ENCODE measurements at places on chromosomes 1 and 21.

DNA sequence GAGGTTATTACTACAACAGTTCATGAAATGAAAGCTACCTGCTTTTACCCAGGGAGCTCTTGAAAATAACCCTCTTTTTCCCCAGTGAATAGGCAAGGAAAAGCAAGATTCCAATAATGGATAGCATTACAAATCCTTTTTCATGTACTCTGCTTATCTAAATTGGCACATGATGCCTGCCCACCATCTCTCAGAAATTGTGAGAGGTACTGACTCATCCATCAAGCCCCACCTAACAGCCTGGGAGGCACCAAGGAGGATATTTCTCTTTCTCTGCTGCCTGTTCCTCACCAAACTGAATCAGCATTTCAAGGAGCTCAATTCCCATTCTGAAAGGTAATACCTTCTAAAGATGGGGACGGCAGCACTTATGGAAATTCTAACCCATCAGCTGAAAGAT is 34.4 kb downstream of the PALMD start:
- no peak for DNase-seq

DNA sequence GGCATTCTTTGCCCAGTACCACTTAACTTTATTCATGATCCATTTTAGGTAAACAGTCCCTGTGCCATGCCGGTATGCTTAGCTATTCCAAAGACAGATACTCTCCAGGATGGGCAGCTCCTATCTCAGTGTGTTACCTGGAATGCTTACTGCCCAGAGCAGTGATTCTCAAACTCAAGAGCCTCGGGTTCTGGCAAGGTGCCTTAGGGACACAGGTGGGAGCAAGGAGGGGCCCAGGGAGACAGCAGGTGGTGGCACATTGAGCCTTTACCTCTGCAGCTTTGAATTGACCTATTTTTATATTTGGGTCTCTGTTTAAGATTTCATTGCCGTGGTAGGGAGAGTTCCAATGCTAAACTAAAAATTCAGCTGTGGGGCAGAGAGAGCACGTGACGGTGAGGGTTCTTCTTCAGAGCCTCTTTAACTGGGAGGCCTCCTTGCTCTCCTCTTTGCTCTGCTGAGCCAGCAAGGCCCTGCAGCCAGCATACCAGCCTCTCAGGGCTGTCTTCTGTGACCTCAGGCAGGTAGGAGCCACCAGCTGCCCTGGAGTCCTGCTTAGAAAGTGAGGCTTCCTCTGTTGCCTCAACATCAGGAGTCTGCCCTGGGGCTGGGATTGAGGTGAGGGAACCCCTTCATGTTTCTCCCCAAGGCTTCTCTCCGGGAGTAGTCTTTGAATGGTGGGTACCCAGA is 20.2 kb downstream of the PHGDH start:
- DNase-seq = no peak

GRCh38 chr1:108010581-108010980 is 45.6 kb upstream of the VAV3 start:
- no peak for DNase-seq

DNA sequence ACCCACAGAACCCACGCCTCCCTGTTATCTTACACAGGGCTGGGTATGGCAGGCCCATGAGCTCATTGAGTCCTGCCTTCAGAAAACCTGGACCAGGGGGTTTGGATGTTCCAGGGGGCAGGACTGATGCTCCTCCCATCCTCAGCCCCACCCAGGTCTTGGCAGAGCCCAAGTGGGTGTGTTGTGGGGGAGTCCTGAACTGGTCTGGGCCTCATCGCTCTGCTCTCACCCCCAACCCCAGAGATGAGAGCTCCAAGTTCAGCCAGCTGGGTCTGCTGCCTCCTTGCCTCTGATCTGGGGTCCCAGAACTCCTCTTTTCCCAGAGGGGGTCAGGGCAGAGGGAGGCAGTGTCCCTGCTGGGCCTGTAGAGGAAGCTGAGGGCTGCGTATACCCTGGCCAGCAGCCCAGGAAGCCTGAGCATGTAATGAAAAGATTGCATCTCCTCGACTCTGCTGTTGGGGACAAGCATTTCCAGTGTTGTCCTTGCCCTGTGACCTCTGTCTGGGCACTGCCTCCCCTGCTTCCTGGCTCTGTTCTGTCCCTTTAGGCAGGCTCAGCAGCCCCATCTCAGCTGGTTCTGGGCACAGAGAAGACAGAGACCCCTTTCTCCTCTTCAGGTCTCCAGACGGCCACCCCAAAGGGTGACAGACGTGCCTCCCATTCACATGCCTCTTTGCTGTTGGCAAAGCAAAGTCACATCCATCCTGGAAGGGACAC is 54.7 kb upstream of the EPS8L3 start:
- DNase-seq = no peak

DNA sequence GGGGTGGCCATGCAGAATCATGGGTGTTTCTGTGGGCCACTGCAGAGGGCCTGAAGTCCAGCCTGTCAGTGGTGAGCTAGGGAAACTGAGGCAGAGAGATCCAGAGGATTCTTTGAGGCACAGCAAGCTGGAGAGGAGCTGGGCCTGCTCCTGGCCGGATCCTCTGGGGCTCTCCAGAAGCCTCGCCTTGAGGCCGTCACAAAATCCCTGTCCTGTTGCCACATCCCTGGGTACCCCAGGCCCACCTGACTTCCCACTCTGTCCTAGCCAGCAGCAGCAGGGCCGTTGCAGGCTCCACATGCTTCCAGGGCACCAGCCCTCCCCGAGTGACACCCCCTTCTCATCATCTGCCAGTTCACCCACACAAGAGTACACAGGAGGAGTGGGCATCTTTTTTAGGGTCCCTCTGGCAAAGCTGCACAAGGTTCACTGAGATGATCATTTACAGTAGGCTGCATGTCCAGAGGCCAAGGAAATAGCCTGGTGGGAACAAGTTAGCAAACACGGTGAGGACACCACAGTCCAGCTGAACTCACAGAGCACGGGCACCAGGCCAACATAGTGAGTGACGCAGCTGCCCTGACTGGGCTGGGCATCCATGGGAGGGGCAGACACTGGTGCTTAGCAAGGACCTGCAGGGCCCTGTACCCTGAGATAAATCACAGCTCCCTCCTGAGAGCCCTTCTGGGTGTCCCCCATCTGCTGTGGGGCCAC is 25.1 kb upstream of the TSPEAR start:
- DNase-seq = no peak

- no peak for DNase-seq
Observed at GRCh38 chr1:193658691-193659090, 472.3 kb upstream of the B3GALT2 start.

Measured in activated CD8-positive, alpha-beta memory T cell treated with anti-CD3 and anti-CD28 coated beads for 1 hour (primary cell).